Stimulated activated naive CD8-positive, alpha-beta T cell treated with anti-CD3 and anti-CD28 coated beads, Interleukin-15, Interleukin-2, amounts not matched to agents 100 U/mL and 50 U/mL, for 24 hours (primary cell): ENCODE measurements at places on chromosomes 3 and 15.

GRCh38 chr15:101088788-101089578 is 162.9 kb downstream of the CHSY1 start:
- DNase-seq, result peak; percentile 90

- DNase-seq, result no peak
Measured at GRCh38 chr3:43693594-43693993, 2.9 kb downstream of the ABHD5 start.

DNA sequence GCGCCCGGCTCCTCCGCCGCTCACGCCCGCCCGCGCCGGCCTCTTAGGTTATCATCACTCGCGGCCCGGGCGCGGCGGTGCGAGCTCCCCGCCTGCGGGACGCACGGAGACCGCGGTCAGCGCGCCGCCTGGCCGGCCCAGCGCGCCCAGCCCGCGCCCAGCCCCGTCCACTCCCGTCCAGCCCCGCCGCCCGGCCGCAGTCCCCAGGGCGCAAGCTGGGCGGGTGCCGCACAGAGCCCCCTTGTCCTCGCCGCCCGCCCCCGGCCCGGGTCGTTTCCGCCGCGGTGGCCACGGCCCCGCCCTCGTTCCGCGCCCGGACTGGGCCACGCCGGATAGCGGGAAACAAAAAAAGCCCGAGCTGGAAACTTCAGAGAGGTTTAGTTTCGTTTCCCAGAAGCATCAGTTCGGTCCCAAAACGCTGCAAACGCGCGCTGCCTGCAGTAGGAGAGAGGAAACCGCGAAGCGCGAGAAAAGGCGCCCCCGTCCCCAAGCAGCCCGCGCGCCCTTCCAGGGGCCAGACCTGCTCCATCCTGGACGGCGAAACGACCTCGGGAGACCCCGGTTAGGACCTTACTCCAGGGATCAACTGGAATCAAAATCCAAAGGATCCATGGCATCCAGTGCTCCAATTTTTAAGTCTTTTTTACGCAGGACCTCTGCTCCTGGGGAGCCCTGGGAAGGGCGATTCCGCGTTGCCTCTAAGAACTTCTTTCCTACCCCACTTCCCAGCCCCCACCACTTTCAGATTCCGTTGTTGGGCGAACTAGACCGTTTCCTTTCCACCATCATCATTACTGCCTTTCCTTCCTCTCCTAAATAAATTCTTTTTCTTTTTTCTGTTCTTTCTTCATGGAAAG is at the start of gene ATP10A:
Gene ATP10A, minus strand, starts transcription at position 217 of the 857 bp plus-strand sequence. CDS start 231 bp downstream, outside the sequence.
- peak; percentile 75 for DNase-seq

GRCh38 chr15:62186578-62186977 is 21.5 kb upstream of the C2CD4B start:
- no peak for DNase-seq

- no peak for DNase-seq
Measured at GRCh38 chr3:184656458-184656828, 55.4 kb downstream of the MAGEF1 start.

DNA sequence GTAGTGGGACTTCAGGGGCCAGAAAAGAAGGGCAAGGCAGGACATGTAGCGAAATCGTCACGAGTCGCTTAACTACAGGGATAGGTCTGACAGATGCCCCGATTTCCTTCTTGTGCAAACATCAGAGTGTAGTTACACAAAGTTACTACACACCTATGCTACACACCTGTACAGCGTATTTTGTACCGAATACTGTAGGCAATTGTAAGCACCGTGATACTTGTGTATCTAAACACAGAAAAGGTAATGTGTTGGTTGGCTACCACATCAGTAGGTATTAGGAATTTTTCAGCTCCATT is 515 bp upstream of the MTHFS start:
- DNase-seq, result no peak

- DNase-seq, result no peak
Measured at GRCh38 chr3:188759336-188760005, 412.3 kb upstream of the TPRG1 start.

DNA sequence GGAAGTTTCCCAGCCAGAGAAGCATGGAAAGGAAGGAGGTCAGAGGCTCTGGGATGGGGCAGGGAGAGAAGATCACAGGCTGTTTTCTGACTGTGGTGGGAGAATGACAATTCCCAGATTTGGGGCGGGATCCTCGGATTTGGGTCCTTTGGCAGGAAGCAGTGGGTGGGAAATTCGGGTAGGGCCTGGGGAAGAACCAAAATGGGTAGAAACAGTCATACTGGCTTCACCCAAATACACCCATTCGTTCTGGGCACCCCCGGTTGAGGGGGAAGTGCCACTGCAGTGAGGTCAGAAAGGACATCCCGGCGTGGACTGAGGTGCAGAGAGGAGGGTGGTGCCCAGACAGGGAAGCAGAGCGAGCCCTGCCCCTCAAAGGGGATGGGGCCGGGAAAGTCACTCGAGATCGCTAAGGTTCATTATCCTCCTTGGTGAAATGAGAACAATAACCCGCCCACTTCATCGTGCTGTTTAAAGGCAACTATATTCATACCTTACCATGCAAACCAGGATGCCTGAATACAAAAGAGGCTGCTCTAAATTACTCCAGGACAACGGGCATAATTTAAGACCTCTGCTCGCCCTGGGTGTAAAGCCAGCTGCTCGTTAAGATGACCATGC is 28.8 kb downstream of the TNK2 start:
- DNase-seq, result no peak

- DNase-seq, result no peak
Measured at GRCh38 chr15:33453761-33454160, 143.0 kb downstream of the RYR3 start.

DNA sequence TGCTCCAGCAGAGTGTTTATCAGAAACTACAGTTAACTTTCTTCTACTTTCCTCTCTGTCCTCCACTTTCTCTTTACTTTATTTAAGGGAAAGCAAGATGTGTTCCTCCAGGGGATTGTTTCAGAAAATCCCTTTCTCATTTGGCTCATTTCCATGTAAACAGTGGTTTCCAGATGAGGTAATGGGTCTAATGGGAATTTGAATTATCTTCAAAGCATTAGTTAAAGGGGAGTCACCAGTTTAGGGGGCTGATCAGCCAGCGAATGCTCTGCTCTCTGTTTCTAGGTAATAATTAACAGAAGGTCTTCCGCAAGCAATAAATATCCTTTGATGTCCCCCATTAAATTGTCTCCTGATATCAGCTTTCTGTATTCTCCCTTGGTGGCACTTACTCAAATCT is 30.4 kb upstream of the ZNF639 start:
- DNase-seq, result no peak

DNA sequence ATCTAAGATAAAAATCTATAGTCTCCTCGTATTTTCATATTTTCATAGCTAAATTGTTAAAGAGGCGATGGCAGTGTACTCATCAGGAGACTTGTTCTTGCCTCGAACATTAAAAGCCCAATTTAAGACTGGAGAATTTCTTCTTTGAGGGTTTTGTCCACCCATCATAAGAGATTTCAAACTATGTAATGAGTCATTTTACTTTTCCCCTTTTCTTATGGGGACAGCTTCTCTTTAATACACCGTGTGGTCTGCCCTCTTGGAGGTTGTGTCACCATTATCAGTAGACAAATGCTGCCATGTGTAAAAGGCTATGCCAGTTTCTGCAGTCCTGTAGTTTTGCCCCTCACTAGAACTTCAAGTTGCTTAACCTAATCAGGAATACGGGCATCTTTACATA is 16.9 kb downstream of the TGFBR2 start:
- DNase-seq, result no peak

DNA sequence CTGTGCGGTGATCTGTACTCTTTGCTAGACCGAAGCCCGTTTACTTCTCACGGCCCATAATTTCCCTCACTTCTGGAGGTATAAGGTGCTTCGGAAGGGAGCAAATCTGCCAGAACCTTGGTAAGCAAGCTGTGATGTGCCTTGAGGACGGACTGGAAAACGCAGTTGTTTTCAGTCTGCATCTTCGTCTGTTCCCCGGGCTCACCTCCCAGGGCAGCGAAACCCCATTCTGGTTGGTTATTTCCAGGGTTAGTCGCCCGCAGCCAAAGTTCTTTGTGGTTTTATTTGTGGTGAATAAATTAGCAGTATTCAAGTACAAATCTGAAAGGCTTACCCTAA is 401 bp downstream of the RAMAC start:
- DNase-seq, result peak; percentile 23
